ENCODE measurements at places on chromosomes 13 and 19.
A peak's percentile ranks its signal among the peaks of the same experiment; 100 is the strongest.

- no peak for DNase-seq
Observed at GRCh38 chr19:29370276-29370675, 155.5 kb upstream of the VSTM2B start.

DNA sequence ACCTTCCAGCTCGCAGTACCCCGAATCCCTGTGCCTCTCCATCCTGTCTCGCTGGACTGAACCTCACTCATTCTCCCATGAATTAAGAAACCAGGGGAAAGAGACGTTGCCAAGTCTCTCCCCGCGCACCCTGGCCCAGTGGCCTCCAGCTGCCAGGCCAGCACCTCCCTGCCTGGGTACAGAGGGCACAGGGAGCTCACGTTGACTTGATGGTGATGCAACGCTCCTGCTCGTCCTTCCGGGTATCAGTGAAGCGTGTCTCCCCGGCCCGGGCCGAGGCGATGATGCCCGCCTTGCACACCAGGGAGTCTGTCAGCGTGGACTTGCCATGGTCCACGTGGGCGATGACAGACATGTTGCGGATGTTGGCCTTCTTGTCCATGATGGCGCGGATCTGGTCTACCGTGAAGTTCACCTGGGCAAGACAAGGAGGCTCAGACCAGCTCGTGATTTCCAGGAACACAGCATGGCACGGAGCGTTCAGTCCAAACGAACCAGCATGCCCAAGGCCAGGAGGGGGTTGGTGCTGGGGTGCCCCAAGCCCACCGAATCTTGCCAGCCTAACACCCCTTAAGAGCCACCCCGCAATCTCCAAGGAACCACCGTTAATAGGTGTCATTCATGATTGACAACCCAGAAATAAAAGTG lies 1.2 kb downstream of the EEF2 start:
- DNase-seq, result peak; percentile 51

GRCh38 chr13:110716247-110716515 lies 2.7 kb downstream of the ING1 start:
- peak; percentile 55 for DNase-seq

DNA sequence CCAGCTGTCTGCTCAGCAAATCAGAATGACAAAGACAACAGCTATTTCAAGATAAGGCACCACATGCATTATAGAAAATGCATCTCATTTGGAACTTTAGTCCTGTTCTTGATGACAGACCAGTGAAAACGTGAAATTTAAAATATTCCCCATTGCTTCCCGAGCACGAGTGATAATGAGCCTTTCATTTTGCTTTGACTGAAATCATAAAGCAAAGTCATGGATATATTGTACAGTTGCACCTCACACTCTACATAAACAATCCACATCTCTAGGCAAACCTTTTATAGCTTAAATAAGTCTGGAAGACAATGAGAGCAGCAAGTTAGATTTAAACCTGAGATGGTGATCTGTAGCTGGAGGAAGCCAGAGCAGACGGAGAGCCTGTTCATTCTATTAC lies 79.1 kb downstream of the FAM216B start:
- DNase-seq, result no peak

DNA sequence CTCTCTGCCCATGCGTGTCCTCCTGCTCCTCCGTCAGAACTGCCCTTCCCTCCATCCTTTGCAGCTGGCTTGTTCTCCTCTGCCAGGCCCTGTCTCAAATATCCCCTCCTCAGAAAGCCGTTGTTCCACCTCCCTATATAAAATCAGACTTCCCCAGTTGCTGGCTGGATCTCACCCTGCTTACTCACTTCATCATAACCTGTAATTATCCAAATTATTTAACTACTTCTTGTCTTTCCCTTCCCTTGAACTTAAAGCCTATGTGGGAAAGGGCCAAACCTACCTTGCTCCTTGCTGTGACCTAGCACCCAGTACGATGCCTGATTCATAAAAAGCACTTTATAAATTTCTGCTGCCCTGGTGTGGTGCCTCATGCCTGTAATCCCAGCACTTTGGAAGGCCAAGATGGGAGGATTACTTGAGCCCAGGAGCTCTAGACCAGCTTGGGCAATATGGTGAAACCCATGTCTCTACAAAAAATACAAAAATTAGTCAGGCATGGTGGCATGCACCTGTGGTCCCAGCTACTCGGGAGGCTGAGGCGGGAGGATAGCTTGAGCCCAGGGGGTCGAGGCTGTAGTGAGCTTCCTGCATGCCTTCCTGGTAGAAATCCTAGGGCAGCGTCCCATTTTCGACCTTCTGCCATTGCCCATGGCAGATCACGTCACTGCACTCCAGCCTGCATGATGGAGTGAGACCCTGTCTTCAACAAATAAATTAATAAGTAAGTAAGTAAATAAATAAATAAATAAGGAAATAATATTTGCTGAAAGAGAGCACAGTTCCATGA lies 39.5 kb upstream of the ZNF536 start:
- DNase-seq, result no peak

DNA sequence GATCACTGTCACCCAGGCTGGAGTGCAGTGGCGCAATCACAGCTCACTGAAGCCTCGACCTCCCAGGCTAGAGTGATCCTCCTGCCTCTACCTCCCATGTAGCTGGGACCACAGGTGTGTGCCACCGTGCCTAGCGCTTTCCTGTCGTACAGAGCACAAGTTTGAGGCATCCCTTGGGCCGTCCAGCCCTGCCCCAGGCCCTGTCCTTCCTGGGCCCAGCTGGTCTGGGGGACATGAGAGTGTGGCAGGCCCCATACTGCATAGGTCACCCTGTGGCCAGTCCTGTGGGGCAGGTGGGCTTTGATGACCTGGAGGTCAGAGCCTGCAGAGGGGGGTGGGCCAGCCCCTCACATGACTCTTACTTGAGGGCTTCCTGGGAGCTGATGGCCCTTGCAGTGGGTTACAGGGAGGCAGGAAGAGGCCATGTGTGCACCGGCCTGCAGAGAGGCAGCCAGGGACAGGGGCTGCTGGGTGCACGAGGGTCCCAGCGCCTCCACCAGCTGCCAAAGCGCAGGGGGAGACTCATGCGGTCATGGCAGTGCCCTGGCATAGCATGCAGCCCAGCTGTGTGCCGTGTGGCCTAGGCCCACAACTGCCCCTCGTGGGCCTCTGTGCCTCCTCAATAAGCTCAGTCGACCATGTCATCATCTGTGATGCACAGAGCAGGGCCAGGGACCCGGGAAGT lies 61.4 kb downstream of the KDM4B start:
- no peak for DNase-seq

GRCh38 chr19:51124729-51125128 lies at the start of gene SIGLEC9:
TSS of gene SIGLEC9 (plus strand) at chr19:51124906. CDS start at chr19:51124975, 69 bp downstream.
- peak; percentile 67 for DNase-seq

GRCh38 chr13:100836711-100837110 lies 162.1 kb upstream of the TMTC4 start:
- no peak for DNase-seq

DNA sequence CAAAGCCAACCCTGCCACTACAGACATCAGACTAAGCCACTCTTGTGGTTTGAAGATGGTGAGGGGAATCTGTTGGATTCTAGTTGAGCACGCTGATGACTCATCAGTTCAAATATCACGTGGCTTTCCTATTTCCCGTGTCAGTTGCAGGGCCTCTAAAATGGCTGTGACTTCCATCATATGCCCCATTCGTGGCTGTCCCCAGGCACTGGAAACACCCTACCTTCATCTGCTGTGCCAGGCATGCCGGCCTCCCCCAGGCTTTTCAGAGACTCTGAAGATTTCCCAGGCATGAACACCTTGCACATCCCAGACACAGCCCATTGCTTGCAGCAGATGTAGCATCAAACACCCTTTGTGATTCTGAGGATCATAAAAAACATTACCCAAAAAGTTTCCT lies 659.9 kb downstream of the UQCRFS1 start:
- no peak for DNase-seq

GRCh38 chr13:110387451-110388107 lies 80.5 kb downstream of the COL4A2 start:
- DNase-seq, result peak; percentile 5

DNA sequence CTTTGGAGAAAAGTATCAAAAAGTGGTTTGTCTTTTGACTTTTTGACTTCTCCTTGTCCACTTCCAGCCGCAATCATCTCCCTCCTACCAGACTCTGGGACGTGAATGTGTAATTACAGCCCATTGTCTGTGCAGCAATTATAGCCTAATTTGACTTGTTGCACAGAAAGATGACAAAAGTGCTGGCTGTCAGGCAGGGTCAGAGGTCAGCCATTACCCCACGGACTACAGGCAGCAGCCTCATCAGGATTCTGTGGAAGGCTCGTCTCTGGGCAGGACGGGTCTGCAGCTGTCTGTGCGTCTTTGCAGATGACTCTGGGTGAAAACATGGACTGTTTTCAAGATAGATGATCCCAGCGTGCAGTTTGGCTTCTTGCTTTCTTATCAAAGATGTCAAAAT lies 102.2 kb upstream of the EDNRB start:
- no peak for DNase-seq

DNA sequence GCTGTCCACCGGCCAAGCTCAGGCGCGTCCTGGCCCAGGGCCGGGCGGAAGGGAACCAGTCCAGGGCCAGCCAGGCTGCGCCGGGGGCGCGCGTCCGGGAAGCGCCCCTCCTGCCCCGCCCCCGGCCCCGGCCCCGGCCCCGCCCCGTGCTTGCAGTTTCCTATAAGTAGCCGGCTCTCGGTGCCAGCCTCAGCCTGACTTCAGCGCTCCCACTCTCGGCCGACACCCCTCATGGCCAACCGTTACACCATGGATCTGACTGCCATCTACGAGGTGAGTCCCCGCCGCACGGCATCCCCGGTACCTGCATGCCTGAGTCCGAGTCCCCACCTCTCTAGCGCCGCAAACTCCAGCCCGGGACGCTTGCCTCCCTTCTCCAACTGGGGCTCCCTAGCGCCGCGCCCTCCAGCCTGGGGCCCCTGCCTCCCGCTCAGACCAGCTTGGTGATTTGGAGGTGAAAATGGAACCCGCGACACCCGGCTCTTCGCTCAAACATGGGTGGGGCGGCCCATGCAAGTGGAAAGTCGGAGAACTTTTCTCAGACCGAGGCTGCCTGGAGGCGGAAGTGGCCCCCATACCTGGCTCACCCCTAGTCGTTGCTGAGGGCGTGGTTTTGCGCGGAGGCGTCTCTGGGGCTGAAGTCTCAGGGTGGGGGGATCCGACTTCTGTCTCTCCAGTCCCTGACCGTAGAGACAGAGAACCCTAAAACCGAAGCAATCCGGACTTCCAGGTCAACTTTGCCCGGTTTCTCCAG lies at the start of gene ZFP36:
TSS of gene ZFP36 (plus strand) at position 192 of the 754 bp plus-strand sequence. CDS start at position 250, 58 bp downstream.
- DNase-seq, result peak; percentile 87

DNA sequence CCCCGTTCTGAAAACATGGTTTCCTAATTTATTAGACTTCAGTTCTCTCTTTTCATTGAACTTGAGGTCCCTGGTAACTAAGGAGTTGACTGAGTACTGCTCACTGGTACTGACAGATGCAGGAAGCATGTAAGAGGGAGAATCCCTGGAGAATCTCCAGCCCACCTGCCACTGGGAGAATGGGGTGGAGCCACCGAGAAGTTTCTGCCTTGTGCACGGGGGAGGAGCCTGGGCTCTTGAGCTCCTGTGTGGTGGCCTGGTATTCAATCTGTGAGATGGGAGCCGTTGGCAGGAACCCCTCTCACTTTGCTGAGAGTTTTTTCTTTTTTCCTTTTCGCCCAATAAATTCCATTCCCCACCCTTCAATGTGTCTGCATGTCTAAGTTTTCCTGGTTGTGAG lies 13.2 kb upstream of the AKAP11 start:
- no peak for DNase-seq

- DNase-seq, result peak; percentile 85
Observed at GRCh38 chr19:47296036-47296435, 13.6 kb upstream of the C5AR1 start.

- no peak for DNase-seq
Observed at GRCh38 chr13:32645854-32646253, 59.6 kb downstream of the PDS5B start.

DNA sequence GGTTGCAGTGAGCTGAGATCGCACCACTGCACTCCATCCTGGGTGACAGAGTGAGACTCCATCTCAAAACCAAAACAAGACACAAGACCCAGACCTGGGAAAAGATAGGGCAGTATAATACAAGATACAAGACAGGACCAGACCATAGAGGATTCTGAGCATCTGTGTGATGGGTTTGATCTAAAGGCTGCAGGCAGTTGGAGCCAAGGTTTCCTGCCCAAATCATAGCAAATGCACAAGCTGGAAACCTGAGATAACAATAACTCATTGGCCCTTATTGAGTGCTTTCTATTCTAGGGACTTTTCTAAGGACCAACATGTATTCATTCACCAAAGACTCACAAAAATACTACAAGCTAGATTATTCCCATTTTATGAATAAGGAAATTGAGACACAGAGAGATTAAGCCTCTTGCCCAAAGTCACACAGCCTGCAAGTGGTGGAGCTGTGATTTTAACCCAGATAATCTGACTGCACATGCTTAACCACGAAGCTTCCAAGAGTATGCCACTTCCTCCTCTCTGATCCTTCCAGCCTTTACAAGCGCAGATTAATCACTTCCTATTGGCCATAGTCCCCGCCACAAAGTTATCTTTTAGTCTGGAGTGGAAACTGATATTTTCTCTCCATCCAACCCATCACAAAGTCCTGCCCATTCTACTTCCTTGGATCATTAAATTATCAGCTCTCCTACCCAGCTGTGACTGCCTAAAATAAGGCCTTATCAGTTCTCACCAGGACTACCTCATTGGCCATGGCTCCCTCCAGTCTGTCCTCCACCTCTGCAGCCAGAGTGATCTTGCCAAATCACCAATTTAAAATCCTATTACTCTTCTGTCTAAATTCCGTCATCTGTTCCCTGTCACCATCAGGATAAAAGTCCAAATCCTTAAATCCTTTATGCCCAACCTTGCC lies 147.2 kb downstream of the FLT1 start:
- peak; percentile 40 for DNase-seq

GRCh38 chr13:112967686-112968379 lies 1.2 kb upstream of the MCF2L start:
- no peak for DNase-seq

DNA sequence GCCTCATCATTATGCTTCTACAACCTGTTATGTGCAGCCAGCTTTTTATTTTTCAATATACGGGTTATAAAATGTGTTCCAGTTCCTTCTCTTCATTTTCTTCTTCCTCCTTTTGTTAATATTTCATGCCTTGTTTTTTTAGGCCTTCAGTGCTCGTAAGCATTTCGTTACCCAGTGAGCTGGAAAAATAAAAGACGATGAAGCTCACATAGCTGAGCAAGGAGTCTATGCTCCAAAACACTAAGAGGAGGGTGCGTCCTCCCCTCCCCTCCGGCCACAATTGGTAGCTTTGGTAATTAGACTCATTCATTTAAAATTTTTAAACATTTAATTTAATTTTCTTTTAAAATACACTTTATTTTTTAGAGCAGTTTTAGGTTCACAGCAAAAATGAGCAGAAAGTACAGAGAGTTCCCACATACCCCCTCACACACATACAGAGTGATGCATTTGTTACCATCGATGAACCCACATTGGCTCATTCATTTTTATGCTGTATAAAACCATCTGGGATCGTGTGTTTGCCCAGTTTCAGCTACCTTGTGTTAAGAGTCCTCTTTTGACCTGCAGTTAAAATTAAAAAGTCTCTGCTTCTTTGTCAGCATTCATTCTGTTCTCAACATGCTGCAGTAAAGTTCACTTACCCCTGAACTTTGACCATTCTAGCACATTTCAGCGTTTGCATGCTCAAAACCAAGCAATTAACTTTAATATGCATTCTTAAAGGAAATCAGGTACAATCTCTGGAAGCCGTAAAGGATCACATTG lies 223.9 kb downstream of the LACC1 start:
- no peak for DNase-seq

- no peak for DNase-seq
Observed at GRCh38 chr13:71624653-71625600, 242.1 kb downstream of the DACH1 start.

- DNase-seq, result no peak
Observed at GRCh38 chr13:91328726-91329125, 18.8 kb upstream of the MIR17HG start.

All from inflammatory macrophage treated with lipopolysaccharide for 4 hours (primary cell).